ENCODE measurements at places on chromosomes 6 and 20. TPM values are rescaled to one million over a fixed set of nuclear protein-coding genes. Genes with fewer than 3 reads are reported as not detected.

- peaks cover 3% of the 10 kb centered on the region for H3K4me1 ChIP-seq
- H3K27me3 ChIP-seq = no peaks in the 10 kb centered on the region
- no peak for DNase-seq
- no peak overlapping the region for H3K27ac ChIP-seq
These were observed 53.6 kb upstream of the FRMD1 start for GRCh38 chr6:168132531-168133167.

GRCh38 chr20:51665543-51666118, 102.6 kb downstream of the ATP9A start:
- DNase-seq = no peak
- peaks cover 14% of the 10 kb centered on the region for H3K4me1 ChIP-seq

DNA sequence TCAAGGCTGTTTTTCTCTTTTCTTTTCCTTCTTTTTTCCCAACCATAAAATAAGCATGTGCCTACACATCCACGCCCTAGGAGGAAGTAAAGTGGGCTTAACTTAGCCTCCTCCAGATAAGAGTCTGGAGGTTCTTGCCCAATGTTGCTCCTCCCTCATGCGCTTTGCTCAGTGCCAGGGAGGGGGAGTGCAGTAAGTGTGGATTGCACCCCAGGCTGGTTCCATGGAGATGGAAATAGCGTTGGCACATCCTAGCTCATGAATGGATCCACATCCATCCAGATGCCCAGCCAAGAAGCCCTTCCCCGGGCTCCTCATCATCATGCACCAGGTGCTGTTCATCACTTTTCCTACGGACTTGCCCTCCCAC, 58.2 kb downstream of the NEDD9 start:
- H3K36me3 ChIP-seq = no peaks in the 10 kb centered on the region
- H3K4me3 ChIP-seq = no peak overlapping the region
- no peak for DNase-seq
- no peaks in the 10 kb centered on the region for H3K4me1 ChIP-seq

DNA sequence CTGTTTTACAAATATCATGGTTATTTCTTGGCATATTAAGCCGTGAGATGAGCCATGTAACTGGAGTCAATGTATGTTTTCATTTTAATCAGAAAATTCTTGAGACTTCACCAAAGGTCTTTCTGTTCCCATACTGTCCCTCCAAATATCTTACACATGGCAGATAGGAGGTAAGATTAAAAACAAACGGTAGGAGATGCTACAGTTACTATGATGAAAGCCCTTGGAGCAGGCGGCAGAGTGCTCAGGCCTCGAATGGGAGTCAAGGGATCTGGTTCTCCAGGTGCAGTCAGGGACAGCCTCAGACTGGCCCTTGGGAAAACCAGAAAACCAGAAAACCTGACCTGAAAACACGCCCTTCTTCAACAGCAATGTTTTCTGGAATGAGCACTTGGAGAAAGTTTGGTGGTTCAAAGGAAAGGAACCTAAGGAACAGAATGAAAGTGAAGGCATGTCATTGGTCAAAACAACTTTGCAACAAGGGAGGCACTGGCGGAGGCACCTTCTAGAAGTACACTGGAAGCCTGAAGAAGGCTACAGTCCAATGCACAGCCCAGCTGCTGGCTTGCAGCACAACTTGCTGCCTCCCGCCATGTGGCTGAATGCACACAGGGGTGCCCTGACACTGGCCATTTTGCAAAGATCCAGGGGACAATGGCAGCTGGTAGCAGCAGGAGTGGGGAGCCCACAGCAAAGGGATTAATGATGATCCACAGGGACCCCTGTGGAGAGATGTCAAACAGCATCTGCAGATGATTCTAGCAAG, 17.4 kb upstream of the FOXO3 start:
- H3K36me3 ChIP-seq = no peaks in the 10 kb centered on the region
- no peak overlapping the region for H3K4me3 ChIP-seq
- H3K27me3 ChIP-seq = no peaks in the 10 kb centered on the region
- H3K27ac ChIP-seq = no peak overlapping the region

DNA sequence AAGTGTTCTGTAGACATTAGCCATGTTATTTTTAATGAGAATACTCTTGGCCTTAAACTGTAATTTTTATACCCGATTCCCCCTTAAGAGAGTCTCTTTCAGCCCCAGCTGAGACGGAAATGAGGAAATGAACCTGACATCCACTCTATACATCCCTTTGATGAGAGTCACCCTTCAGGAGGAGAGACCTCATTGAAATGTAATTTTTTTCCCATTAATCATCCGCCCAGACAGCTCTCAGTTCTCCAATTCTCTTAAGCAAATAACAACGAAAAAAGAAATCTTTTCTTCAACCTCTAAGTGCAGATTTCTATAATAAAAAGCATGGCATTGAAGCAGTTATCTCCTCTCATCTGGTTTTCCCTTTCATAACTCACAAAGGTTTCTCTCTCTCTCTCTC, 243.8 kb upstream of the PMEPA1 start:
- peaks cover 18% of the 10 kb centered on the region for H3K4me1 ChIP-seq
- no peaks in the 10 kb centered on the region for H3K27me3 ChIP-seq
- H3K4me3 ChIP-seq = no peak overlapping the region
- no peaks in the 10 kb centered on the region for H3K36me3 ChIP-seq

DNA sequence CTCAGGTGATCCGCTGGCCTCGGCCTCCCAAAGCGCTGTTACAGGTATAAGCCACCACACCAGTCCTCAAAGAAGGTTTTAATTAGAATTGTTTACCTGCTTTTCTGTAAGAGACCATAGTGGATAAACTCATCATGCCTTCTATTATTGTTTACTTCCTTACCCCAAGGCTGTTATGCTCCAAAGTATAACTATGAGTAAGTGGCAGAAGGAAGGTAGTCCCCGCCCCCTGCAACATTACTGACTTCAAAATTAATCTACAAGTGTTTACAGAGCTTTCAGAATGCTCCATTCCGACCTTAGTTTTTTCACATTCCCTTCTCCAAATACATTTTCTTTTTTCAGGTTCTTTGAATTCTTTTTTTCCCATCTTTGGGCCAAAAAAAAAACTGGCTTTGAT, 480.5 kb upstream of the NOX3 start:
- no peak overlapping the region for H3K27ac ChIP-seq
- no peak for DNase-seq
- H3K27me3 ChIP-seq = no peaks in the 10 kb centered on the region
- no peaks in the 10 kb centered on the region for H3K36me3 ChIP-seq

DNA sequence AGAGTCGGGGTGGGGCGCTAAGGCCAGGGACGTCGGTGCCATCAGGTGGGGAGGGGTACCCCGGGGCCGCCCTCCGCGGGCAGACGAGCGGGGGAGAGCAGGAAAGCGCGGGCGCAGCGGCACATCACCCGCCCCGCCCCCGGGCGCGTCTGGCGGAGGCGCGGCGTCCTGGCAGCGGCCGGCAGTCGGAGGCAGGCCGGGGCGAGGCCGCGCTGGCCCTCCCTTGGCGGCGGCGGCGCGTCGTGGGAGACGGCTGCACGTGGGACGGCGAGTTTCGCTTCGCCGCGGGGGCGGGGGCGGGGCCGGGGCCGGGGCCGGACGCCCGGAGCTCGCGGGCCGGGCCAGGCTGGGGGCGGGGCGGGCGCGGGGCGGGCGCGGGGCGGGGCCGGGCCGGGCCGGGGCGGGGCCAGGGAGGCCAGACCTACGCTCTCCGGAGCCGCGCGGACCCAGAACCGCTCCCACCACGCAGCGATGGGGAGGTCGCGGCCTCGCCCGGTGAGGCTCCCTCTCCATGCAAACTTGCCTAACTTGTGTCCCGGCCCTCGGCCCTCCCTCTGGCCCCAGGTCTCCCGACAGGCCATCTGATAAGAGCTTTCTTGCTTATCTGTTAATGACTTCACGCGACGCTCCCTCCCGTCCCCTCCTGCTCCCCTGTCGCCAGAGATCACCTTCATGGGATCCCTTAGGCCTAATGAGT, 12.5 kb downstream of the ITPR3 start:
- H3K27ac ChIP-seq = no peak overlapping the region
- no peaks in the 10 kb centered on the region for H3K36me3 ChIP-seq
- H3K27me3 ChIP-seq = no peaks in the 10 kb centered on the region
- peaks cover 13% of the 10 kb centered on the region for H3K4me1 ChIP-seq

DNA sequence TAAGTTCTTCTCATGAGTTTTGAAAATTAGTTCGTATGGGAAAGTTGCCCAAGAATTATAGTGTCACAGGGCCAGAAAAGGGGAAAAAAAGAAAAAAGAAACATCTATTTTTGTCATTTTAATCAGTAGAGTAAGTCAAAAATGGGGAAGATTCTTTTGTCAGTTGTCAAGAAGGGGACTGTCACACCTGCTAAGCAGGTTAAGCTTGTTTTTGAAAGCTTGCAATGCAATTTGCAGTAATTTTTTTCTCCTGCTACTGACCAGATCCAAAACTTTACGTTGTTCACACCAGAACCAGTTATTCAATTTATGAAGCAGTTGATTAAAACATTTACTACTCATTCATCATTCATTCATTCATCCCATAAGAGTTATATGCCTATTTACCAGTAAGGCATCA, 171.4 kb downstream of the SOX4 start:
- no peak overlapping the region for H3K27ac ChIP-seq
- no peak overlapping the region for H3K4me3 ChIP-seq
- no peaks in the 10 kb centered on the region for H3K36me3 ChIP-seq
- DNase-seq = no peak
- peaks cover 23% of the 10 kb centered on the region for H3K4me1 ChIP-seq

- H3K27ac ChIP-seq = no peak overlapping the region
- no peak overlapping the region for H3K4me3 ChIP-seq
These were observed 62.6 kb downstream of the BANF2 start for GRCh38 chr20:17762243-17762872.

DNA sequence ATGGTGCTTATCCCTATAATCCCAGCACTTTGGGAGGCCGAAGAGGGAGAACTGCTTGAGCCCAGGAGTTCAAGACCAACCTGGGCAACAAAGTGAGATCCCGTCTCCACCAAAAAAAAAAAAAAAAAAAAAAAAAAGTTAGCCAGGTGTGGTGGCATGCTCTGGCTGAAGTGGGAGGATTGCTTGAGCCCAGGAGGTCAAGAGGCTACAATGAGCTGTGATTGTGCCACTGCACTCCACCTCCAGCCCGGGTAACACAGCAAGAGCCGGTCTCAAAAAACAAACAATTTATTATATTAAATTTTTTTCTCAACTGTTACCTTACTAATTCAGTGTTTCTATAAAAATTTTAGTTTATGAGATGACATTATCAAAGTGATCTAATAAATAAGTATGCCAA, 85.4 kb upstream of the MAP7 start:
- H3K27ac ChIP-seq = no peak overlapping the region
- DNase-seq = no peak
- peaks cover 8% of the 10 kb centered on the region for H3K4me1 ChIP-seq
- no peaks in the 10 kb centered on the region for H3K36me3 ChIP-seq

- H3K4me1 ChIP-seq = no peaks in the 10 kb centered on the region
- peaks cover 8% of the 10 kb centered on the region for H3K27me3 ChIP-seq
- no peaks in the 10 kb centered on the region for H3K36me3 ChIP-seq
- no peak for DNase-seq
These were observed 262.0 kb downstream of the CD83 start for GRCh38 chr6:14379568-14379967.

- H3K4me1 ChIP-seq = peaks cover 5% of the 10 kb centered on the region
- peak overlapping the region; percentile 30 for H3K27ac ChIP-seq
- DNase-seq = peak; percentile 10
- no peak overlapping the region for H3K4me3 ChIP-seq
- no peaks in the 10 kb centered on the region for H3K36me3 ChIP-seq
These were observed 671.2 kb downstream of the COL12A1 start for GRCh38 chr6:74534465-74535211.

GRCh38 chr6:79604583-79605037, 26.5 kb upstream of the SH3BGRL2 start:
- no peak overlapping the region for H3K4me3 ChIP-seq
- H3K27me3 ChIP-seq = no peaks in the 10 kb centered on the region
- peak; percentile 55 for DNase-seq
- H3K27ac ChIP-seq = peak overlapping the region; percentile 67
- H3K36me3 ChIP-seq = no peaks in the 10 kb centered on the region

DNA sequence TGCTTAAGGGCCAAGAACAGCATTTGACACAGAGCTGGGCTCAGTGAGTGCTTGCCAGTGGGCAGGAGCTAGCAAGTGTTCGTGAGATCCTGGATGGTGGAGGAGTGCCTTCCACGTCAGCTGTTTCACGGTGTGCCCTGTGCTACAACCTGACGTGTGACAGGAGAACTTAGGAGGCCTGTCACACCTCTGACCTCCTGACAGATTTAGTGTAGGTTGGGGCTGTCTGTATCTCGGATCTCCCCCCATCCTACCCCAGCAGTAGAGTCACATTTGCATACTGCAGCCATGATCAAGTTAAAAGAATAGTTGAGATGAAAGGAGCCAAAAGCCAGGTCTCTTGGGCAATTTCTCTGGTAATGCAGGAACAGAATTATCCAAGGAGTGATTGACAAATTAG, 200.8 kb upstream of the CHD6 start:
- H3K36me3 ChIP-seq = no peaks in the 10 kb centered on the region
- H3K4me1 ChIP-seq = no peaks in the 10 kb centered on the region
- no peak overlapping the region for H3K27ac ChIP-seq
- H3K4me3 ChIP-seq = no peak overlapping the region

DNA sequence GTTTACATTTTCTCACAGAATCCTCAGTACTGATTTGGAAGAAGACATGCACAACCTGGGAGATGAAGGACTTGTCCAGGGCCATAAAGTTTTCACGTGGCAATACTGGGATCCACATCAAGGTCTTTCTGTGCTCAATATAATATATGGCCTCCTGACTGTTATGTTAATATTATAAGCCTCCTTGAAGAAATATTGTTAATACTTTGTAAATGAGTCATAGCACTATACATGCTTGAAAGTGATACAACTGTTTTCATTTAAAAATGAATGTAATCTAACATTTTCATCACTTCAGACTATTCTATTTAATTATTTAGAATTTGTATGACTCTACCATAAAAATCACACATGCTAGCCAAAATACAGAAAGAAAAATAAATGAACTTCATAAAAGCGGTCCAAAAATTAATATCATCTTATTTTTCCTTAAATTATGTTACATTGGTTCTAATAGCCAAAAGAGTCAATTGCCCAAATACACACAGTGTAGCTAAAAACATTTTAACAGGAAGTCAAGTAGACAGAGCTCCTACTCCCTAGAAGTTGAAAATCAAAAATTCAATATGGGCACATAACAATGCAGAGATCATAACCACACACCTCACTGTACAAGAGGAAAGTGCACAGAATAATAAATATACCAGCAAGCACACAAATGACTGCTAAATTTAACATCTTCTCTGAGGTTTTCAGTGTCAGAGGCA, 188.0 kb upstream of the HDDC2 start:
- H3K36me3 ChIP-seq = no peaks in the 10 kb centered on the region
- H3K27ac ChIP-seq = no peak overlapping the region
- no peaks in the 10 kb centered on the region for H3K4me1 ChIP-seq
- H3K27me3 ChIP-seq = no peaks in the 10 kb centered on the region
- DNase-seq = peak; percentile 75

The TRMT11 gene
- 27.1 TPM for total RNA-seq

The MLIP gene
- total RNA-seq = 0.36 TPM

The KIFC1 gene
- 3.2 TPM for total RNA-seq

The NELFE gene
- total RNA-seq = 95.8 TPM

The SLPI gene
- 2.1 TPM for total RNA-seq

Measured in osteoblast (primary cell).